ENCODE measurements at places on chromosomes 3 and 15.

GRCh38 chr15:28123408-28124023 is 24.4 kb upstream of the OCA2 start:
- DNase-seq, result peak; percentile 91

GRCh38 chr3:162719684-162720341 is 1223.2 kb downstream of the OTOL1 start:
- peak; percentile 12 for DNase-seq

- DNase-seq, result peak; percentile 89
Observed at GRCh38 chr3:69085833-69086722, 1.3 kb downstream of the ARL6IP5 start.

DNA sequence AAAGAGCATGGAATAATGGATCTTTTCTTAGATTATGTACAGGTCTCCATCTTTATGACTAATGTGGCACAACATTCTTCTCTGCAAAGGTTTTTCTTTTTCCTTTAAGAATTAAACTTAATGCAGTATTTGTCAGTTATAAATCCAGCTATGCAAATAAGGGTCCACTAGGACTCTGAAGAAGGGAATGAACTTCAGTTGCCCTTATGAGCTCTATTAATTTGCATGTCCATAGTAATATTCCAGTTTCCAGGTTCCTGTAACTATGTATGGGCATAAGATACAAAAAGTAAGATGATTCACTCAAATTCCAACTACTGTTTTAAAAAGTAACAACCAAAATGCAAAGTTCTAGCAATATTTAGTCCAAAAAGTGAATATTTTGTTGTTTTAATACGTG is 337.4 kb downstream of the NLGN1 start:
- DNase-seq, result no peak

GRCh38 chr3:139529662-139530061 is 9.9 kb downstream of the RBP1 start:
- DNase-seq, result no peak

- DNase-seq, result no peak
Observed at GRCh38 chr15:41854443-41854842, 15.8 kb downstream of the PLA2G4B start.

- DNase-seq, result no peak
Observed at GRCh38 chr15:89947385-89947784, 34.6 kb upstream of the ARPIN start.

DNA sequence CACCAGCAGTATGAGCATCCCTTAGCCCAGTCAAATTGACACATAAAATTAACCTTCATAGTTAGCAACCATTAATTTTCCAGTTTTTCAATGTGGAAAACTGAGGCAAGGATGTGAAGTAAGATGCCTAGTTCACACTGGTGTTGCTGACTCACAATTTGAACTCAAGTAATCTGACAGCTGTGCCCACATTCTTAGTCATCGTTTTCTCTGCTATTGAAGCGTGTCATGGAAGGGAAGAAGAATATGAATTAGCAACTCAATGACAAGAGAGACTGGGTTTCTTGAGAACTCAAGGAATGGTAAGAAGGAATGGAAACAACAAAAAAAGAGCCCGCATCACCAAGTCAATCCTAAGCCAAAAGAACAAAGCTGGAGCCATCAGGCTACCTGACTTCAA is 261.4 kb downstream of the EPHA3 start:
- no peak for DNase-seq

DNA sequence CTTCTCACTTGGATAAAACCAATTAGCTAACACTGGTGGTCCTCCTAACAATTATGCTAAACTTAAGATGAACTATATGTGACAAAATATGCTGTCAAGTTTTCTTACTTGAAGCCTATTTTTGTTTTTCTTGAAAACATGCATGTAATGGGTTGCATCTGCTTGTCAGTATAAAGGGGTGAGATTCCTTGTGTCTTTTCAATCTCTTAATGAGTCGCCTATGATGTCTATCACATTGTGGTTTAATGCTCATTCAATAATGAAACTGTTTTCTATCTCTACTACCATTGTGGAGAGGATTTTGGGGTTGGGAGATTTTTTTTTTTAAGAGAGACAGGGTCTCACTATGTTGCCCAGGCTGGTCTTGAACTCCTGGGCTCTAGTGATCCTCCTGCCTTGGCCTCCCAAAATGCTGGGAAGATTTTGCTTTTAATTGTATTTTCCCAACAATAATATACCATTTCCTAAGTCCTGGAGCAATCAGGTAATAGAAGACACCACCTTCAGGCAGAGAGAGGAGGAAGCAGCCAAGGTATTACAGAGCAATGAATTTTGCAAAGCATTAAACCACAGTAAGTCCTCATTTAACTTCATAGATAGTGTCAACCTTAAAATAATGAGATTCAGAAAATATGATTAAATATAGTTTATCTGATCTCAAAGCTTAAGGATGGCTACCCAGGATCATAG is 17.4 kb upstream of the TRMT10C start:
- peak; percentile 6 for DNase-seq

- no peak for DNase-seq
Observed at GRCh38 chr3:117285737-117286136, 576.2 kb downstream of the TUSC7 start.

- DNase-seq, result no peak
Observed at GRCh38 chr15:73597036-73597638, 36.1 kb downstream of the NPTN start.

DNA sequence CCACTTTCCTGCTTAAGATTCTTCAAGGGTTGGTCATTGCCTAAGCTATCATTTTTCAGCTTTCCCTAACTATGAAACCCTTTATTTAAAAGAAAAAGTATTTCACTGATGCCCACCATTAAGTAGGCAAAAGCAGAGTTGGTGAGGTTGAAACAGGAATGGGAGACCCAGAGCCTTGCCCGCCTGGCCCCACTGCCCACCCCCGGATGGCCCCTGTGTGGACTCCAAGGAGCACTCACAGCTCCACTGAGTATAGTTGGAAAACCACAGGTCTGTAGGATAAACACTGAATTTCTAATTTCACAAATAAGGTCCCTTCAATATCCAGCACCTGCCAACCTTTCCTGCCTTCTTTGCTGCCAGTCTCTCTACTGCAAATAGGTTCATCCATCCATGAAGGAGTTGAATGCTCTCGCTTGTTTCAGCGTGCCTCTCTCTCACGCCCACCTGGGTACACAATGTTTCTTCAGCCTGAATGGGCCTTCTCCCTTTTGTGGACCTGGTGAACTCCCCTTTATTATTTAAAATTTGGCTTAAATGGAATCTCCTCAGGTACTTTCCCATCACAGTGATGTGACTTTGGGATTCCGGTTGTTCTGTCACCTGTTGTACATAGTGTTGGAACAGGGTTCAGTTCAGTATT is 8.7 kb upstream of the ACAP2 start:
- no peak for DNase-seq

GRCh38 chr3:158790901-158791589 is 10.8 kb upstream of the MFSD1 start:
- no peak for DNase-seq

GRCh38 chr15:40912478-40912877 is 16.7 kb upstream of the DLL4 start:
- DNase-seq, result no peak

DNA sequence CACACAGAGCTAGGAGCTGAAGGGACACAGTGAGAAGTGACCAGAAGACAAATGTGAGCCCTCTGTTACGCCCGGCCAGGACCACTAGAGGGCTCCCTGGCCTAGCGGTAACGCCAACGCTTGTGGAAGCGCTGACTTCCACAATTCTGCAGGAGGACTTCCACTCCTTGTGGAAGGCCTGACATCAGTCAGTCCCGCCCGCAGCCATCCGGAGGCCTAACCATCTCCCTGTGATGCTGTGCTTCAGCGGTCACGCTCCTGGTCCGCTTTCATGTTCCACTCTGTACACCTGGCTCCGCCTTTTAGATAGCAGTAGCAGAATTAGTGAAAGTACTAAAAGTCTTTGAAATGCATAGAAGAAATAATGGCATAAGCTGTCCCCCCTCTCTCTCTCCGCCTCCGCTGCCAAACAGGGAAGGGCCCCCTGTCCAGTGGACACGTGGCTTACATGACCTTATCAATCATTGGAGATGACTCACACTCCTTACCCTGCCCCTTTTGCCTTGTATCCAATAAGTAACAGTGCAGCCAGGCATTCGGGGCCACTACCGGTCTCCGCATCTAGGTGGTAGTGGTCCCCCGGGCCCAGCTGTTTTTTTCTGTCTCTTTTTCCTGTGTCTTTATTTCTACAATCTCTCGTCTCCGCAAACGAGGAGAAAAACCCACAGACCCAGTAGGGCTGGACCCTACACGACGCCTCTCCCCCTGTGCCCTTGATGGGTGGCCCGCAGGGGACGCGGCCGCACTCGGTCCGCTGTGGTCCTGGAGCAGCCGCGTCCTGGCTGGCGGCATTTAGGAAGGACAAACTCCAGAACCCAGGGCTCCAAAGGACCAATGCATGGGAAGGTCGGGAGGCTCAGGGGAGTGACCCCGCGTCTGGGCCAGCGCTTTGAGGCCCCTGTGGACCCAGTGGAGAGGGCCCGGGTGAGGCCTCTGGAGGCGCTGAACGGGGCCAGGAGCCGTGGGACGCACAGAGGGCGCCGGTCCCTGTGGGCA is 27.0 kb upstream of the RPL32 start:
- peak; percentile 31 for DNase-seq

DNA sequence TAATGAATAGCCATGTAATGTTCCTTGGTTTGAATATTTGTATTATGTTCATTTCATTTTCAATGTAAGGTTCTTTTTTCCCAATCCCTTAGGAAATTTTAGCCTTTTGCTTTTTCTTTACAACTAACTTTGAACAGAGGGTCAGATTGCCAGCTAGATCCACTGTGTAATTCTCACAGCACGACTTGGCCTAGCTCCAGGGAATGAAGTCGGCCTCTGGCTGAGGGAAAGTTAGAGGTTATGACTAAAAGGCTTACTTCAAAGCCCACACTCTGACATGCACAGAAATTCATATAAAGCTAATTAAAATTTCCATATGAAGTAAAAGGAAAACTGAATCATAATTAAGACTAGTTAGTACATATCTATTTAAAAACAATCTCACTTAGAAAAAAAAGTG is 38.7 kb downstream of the ROBO1 start:
- no peak for DNase-seq

GRCh38 chr3:172904711-172905373 is 154.3 kb downstream of the ECT2 start:
- no peak for DNase-seq

DNA sequence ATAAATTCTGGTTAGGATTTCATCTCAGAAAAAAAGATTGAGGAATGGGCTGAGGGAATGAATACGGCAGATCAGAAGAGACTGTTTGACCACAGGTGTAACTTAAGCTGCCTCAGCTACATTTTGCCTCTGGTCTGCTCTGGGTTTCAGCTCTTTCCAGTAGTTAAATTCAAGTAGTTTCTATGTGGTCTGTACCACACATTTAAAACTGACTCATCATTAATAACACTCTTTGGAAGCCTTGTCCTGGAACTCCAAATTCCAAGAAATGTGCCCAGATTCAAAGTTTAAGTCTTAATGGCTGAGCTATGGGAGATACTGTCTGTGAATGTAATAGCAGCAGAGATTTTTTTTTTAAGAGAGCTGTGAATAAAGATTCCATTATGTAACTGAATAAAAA is 133.1 kb upstream of the IGSF10 start:
- DNase-seq, result no peak

DNA sequence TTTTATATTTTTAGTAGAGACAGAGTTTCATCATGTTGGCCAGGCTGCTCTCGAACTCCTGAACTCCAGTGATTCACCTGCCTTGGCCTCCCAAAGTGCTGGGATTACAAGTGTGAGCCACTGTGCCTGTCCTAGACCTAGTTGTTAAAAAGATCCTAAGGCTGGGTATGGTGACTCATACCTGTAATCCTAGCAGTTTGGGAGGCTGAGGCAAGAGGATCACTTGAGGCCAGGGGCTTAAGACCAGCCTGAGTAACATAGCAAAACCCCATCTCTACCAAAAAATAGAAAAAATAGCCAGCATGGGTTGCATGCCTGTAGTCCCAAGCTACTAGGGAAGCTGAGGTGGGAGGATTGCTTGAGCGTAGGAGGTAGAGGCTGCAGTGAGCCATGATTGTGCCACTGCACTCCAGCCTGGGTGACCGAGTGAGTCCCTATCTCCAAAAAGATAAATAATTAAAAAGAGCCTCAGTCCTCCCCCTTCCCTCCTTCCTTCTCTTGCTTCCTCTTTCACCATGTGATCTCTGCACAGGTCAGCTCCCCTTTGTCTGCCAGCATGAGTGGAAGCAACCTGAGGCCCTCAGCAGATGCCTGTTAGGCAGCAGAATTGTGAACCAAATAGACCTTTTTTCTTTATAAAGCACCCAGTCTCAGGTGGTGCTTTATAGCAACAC is 9.8 kb upstream of the FNDC3B start:
- DNase-seq, result no peak

DNA sequence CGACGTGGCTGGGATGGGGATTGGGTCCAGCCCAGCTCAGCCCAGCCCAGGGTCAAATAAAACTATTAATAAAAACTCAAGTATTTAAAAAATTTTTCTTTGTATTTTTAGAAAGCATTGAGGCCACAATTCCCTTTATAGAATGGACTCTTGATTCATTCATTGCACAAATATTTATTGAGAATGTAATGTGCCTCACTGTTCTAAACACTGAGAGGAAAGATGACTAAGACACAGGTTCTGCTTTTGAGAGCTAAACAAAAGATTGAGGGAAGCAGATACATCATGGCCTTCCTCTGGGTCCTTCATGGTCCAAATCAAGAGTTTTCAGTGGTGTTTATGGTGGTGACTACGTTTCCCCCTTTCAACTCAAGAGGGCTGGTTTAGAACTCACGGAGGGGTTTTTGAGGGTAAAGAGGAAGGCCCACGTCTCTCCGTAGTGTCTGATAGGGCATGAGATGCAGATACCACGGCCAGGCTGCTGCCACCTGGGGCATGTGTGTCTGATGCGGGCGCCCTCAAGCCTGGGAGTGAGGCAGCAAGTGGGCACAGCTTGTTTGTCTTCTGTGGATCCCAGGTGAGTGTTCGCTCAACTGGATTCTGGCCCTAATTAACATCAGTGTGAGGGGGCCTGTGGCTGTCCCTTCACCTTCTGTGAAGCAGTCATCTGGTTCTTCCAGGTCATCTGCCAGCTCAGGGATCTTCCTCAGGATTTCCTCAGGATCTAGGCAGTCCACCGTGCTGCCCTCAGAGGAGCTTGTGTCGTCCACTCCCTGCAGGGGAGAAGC is 73.5 kb upstream of the SCN5A start:
- no peak for DNase-seq

DNA sequence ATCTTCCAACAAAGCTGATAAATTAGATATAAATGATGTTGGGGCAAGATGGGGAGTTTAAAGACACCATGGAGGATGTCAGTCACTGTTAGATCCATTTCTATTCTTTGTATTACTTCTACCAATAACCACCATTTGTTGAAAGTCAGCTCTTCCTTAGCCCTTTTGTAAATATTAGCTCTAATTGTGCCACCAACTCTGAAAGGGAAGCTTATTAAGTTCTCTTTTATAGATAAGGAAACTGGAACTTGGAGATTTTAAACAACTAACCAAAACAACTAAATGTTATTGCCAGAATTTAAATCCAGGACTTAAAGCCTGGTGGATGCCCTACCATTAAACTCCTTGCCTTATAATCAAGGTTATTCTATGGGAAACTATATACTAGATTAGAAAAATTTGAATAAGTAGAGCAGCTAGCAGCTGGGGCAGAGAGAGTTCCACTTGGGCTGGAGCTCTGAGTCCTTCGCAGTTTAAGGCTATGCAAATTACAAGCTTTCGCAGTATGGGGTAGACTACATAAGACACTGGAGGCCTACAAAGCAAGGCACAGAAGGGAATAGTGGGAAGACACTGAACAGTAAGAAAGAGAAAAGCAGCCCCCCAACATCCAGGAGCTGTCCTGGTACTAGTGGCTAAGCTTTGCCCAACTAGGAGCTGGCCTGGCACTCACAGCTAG is 52.6 kb downstream of the TM4SF18 start:
- DNase-seq, result no peak
